ENCODE measurements at places on chromosomes 4 and X.

- DNase-seq, result no peak
Measured at GRCh38 chr4:1399508-1400190, 6.6 kb downstream of the NKX1-1 start.

DNA sequence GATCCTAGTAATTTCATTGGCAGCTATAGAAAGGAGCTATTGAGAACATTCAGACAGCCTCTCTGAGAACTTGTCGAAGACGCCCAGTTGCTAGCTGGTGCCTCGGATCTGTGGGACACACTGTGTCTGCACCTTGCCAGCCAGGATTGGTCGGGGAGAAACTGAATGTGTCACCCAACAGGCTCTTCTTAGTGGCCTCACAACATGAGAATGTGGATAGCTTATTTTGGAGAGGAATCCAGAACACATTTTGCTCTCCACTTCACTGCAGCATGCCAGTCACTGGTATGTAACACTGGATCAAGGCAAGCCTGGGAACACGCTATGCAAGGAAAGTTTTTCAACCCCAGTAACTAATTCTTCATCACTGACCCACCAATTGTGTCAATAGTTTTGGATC is 89.5 kb upstream of the TRPC3 start:
- DNase-seq, result no peak

- no peak for DNase-seq
Measured at GRCh38 chr4:76658231-76659102, 223.4 kb downstream of the SHROOM3 start.

GRCh38 chr4:82718162-82718940 is 80.2 kb downstream of the SCD5 start:
- no peak for DNase-seq

DNA sequence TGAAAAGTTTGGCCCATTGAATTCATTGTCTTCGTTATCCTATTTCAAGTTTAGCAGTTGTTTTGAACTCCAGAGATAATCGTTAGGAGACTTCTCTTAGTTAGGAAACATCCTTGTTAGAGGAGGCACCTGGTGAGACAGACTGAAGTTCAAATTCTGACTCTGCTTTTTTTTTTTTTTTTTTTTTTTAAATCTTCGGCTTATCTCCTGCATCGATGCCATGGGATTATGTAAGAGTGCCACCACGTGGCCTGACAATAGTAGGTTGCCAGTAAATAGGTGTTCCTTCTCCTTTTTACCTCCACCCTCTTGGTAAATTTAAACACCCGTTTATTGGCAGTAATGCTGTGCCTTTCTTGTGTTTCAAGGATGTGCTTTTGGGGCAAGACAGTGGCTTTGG is 149.3 kb downstream of the SOWAHB start:
- DNase-seq, result no peak

GRCh38 chr4:53905941-53906377 is 158.4 kb downstream of the CHIC2 start:
- no peak for DNase-seq

- DNase-seq, result no peak
Measured at GRCh38 chrX:46461660-46462191, 83.5 kb downstream of the ZNF674 start.

GRCh38 chr4:29375716-29376115 is 1344.5 kb upstream of the PCDH7 start:
- DNase-seq, result no peak

DNA sequence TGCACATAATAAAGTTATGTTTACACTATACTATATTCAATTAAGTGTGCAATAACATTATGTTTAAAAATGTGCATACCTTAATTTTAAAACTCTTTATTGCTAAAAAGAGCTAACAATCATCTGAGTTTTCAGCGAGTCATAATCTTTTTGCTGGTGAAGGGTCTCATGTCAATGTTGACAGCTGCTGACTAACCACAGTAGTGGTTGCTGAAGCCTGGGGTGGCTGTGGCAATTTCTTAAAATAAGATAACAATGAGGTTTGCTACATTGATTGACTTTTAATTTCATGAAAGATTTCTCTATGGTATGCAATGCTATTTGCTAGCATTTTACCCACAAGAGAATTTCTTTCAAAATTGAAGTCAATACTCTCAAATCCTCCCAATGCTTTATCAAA is 58.6 kb downstream of the C4orf46 start:
- DNase-seq, result no peak

All from activated T-helper 1 cell treated with Interleukin-2 at 50 U/mL for 16 hours (primary cell).